ENCODE measurements at places on chromosomes 16 and 17.

GRCh38 chr17:31310886-31311285 lies 3.0 kb downstream of the EVI2B start:
- H3K27ac ChIP-seq: peak overlapping the region; percentile 93
- peak overlapping the region; percentile 67 for H3K4me3 ChIP-seq
- DNase-seq: no peak
- no peaks in the 10 kb centered on the region for H3K27me3 ChIP-seq
- H3K4me1 ChIP-seq: peaks cover 21% of the 10 kb centered on the region

GRCh38 chr16:9338068-9338467 lies 246.6 kb downstream of the HAPSTR1 start:
- no peaks in the 10 kb centered on the region for H3K36me3 ChIP-seq
- peaks cover 3% of the 10 kb centered on the region for H3K27me3 ChIP-seq
- no peak overlapping the region for H3K4me3 ChIP-seq
- no peaks in the 10 kb centered on the region for H3K4me1 ChIP-seq
- no peak overlapping the region for H3K27ac ChIP-seq
- no peak for DNase-seq

DNA sequence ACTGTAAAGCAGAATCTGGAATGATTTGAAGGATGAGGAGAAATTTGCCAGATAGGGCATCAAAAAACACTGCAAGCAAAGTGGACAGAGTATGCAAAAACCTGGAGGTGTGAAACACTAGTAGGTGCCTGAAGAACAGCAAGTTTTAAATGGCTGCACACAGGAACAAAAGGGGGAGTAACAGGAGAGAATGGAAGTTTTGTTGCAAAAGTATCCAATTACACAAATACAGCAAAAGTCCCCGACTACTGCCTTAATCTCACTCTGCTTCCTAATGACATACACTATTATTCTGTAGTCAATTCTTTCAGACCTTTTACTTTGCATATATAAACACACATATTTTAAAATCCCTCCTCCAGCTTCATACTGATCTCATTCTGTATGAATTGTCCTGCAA lies 1.5 kb downstream of the HEATR6 start:
- no peak overlapping the region for H3K27ac ChIP-seq
- H3K4me3 ChIP-seq: no peak overlapping the region
- peaks cover 37% of the 10 kb centered on the region for H3K36me3 ChIP-seq
- no peaks in the 10 kb centered on the region for H3K27me3 ChIP-seq

DNA sequence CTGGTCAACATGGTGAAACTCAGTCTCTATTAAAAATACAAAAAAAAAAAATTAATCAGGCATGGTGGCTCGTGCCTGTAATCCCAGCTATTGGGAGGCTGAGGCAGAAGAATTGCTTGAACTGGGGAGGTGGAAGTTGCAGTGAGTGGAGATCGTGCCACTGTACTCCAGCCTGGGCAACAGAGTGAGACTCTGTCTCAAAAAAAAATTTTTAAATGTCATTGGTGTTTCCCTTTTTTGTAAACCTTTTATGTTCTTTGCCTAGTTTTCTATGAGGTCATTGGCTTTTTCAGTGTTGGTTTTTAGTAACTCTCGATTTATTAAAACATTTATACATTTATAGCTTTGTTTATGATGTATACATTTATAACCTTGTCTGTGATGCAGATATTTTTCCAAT lies 18.2 kb downstream of the NLRC5 start:
- peaks cover 81% of the 10 kb centered on the region for H3K4me1 ChIP-seq
- no peaks in the 10 kb centered on the region for H3K27me3 ChIP-seq
- H3K4me3 ChIP-seq: no peak overlapping the region
- peaks cover 36% of the 10 kb centered on the region for H3K36me3 ChIP-seq
- H3K27ac ChIP-seq: no peak overlapping the region

GRCh38 chr17:35969558-35970380 lies 11.5 kb downstream of the CCL16 start:
- H3K4me1 ChIP-seq: peaks cover 3% of the 10 kb centered on the region
- H3K4me3 ChIP-seq: no peak overlapping the region
- peak; percentile 76 for DNase-seq
- no peak overlapping the region for H3K27ac ChIP-seq
- H3K27me3 ChIP-seq: no peaks in the 10 kb centered on the region

GRCh38 chr16:65716737-65717700 lies 595.2 kb upstream of the CDH11 start:
- no peaks in the 10 kb centered on the region for H3K27me3 ChIP-seq
- no peak overlapping the region for H3K4me3 ChIP-seq
- no peaks in the 10 kb centered on the region for H3K36me3 ChIP-seq
- no peak for DNase-seq

DNA sequence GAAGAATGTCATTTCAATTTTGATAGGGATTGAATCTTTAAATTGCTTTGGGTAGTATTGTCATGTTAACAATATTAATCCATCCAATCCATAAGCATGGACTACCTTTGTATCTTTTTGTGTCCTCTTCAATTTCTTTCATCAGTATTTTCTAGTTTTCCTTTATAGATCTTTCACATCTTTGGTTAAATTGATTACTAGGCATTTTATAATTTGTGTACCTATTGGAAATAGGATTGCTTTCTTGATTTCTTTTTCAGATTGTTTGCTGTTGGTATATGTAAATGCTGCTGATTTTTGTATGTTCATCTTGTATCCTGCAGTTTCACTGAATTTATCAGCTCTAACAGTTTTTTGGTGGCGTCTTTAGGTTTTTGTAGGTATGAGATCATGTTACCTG lies 24.1 kb upstream of the BCAS3 start:
- no peak overlapping the region for H3K4me3 ChIP-seq
- H3K36me3 ChIP-seq: peaks cover 24% of the 10 kb centered on the region
- H3K27me3 ChIP-seq: no peaks in the 10 kb centered on the region
- no peak for DNase-seq
- H3K27ac ChIP-seq: no peak overlapping the region

Data from CD4-positive, alpha-beta T cell (primary cell).